Tongue (tissue), 3 donors: ENCODE measurements at places on chromosomes 11 and 22. TPM values are rescaled to one million over a fixed set of nuclear protein-coding genes. Genes with fewer than 3 reads are reported as not detected.
A peak's percentile ranks its signal among the peaks of the same experiment; 100 is the strongest.

HEPHL1 gene
- total RNA-seq = not detected

DNA sequence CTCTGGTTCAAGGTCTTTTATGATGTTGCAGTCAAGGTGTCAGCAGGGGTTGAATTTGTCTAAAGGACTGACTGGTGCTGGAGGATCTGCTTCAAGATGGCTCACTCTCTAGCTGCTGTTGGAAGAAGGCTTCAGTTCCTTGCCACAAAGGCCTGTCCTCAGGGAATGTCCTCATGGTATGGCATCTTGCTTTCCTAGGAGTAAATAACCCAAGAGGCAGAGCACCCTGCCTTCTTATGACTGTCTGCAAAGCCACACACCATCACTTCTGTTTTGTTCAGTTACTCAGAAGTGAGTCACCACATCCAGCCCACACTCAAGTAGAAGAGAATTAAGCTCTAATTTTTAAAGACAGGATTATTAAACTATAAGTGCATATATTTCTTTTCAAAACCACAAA lies 45.2 kb downstream of the PLAAT5 start:
- DNase-seq = no peak

FAU gene
- total RNA-seq = 265 TPM

OR52E8 gene
- total RNA-seq = not detected

CNTF gene
- total RNA-seq = 1.1 TPM

- peak; percentile 78 for DNase-seq
Measured at GRCh38 chr11:21710809-21711208, 482.1 kb upstream of the ANO5 start.

GRCh38 chr11:12906501-12906900 lies 102.6 kb upstream of the RASSF10 start:
- DNase-seq = no peak

DNA sequence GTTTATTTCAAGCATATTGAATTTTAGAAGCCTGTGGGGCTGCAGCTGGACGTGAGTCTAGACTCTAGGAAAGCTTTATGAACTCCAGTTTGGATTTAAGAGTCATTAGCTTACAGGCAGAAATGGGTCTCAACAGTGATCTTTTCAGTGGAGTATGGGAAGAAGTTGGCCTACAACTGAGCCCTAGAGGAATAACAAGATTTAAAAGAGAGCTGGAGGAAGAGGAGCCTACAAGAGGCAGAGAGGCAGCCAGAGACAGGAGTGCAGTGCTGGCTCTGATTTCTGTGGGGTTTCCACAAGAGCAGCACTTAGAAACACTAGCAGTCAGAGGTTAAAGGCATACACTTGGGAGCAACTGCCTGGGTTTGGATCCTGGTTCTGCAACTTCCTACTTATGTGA lies 17.9 kb downstream of the APOL5 start:
- DNase-seq = peak; percentile 54

TRIM48 gene
- not detected for total RNA-seq

- DNase-seq = peak; percentile 43
Measured at GRCh38 chr11:58059007-58059350, 28.2 kb downstream of the OR6Q1 start.

GRCh38 chr11:134449713-134450112 lies 37.7 kb upstream of the B3GAT1 start:
- no peak for DNase-seq

CALCA gene
- not detected for total RNA-seq

BUD13 gene
- total RNA-seq = 18.7 TPM

DNA sequence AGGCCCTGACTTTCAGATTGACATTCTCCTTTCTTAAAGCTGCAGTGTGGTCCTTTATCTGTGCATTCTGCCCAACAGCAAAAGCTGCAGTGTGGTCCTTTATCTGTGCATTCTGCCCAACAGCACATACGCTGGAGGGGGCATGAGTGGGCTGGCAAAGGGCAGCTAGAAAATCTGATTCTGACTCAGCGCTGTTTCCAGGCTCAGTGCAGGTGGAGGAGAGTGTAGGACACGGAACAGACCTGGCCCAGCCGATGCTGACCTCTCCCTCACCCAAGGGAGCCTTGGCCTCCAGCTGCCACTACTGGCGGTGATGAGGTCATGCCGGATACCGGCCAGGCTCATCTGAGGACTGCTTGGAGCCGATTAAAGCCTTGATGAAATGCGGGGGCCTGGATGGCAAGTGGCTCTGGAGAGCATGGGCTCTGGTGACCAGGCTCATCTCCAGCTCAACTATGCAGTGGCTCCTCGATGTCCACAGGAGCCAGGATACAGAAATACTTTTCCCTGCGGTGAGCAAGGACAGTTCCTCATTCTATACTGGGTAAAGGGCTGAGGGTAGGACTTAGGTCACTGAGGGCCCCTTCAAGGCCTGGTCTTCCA lies 84.6 kb downstream of the CLPB start:
- DNase-seq = peak; percentile 53

DNA sequence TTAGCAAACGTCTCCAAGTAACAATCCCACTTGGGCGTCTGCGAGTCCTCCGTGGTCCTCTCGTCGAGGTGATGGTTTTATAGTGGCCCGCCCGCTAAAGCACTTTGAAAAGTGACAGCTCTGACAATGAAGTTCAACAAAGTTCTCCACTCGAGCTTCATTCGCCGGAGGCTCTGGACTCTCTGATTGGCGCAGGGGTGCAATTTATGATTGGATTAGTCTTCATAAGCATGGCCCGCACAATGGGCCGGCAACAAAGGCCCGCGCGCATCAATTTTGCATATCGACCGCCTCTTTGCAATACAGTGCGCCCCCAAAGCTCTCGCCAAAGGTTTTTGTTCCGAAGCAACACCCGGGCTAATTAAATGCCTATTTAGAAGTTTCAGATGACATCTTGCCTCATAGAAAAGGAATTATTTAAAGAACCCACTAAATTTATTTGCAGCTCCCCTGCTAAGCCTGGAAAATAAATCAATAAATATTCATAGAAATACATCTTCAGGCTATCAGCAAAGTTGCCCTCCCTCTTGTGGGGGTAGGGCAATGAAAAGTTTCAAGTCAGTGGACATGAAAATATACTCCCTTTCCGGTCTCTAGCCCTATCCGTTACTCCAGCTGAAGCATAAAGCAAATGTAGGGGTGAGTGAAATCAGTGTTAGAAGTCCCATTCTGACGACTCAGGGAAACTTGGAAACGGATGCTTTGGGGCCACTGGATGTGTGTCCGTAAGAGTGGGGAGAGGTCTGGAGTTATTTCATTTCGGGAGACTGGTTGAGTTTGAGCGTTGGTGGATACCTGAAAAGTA lies at the start of gene DBX1:
Gene DBX1, minus strand, starts transcription at position 51 of the 805 bp plus-strand sequence. CDS start 151 bp downstream, outside the sequence.
- peak; percentile 73 for DNase-seq

GRCh38 chr22:32794449-32795213 lies 6.9 kb upstream of the TIMP3 start:
- DNase-seq = no peak

- DNase-seq = no peak
Measured at GRCh38 chr22:49418943-49419342, 408.7 kb downstream of the BRD1 start.

GATD1 gene
- 17.4 TPM for total RNA-seq

DNA sequence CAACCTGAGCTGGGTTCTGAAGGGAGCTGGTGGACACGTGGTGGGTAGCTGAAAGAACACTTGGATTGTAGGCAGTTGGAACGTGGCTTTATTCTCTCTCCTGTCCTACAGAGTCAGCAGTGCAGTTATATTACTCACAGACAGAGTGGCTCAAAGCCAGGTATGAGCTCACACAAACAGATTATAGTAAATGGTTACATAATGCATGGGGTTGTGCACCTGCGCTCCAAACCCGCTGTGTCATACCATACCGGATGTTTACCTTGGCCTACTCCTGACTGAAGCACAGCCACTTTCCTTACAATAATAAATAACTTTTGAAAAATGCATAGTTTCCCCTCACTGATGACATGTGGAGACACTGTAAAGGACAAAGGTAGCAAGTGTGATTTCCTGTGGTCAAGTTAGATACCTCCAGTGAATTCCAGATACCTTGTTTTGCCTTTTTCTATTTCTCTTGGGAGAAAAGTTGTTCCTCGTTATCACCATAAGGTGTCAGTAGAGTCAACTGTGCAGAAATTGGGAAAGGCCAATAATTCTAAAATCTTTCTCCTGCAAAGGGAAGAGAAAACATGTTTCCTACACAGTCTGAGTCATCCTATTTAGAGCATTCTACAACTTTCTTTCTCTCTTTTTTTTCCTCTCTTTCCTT lies 13.5 kb downstream of the MS4A6A start:
- DNase-seq = peak; percentile 19

- no peak for DNase-seq
Measured at GRCh38 chr22:42248995-42249394, 21.5 kb downstream of the TCF20 start.

DNA sequence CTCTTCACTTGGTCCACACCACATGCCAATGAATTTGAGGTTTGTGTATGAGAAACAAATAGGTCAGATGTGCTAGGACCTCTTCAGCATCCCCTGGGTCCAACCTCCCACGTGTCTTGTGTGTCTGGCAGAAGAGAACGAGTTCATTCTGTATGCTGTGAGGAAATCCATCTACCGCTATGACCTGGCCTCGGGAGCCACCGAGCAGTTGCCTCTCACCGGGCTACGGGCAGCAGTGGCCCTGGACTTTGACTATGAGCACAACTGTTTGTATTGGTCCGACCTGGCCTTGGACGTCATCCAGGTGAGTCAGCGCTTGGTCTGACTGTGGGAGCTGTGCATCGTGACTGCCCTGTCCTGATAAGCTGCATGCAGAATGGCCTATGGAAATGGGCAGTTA lies 101.0 kb upstream of the SORL1-AS1 start:
- DNase-seq = no peak

DNA sequence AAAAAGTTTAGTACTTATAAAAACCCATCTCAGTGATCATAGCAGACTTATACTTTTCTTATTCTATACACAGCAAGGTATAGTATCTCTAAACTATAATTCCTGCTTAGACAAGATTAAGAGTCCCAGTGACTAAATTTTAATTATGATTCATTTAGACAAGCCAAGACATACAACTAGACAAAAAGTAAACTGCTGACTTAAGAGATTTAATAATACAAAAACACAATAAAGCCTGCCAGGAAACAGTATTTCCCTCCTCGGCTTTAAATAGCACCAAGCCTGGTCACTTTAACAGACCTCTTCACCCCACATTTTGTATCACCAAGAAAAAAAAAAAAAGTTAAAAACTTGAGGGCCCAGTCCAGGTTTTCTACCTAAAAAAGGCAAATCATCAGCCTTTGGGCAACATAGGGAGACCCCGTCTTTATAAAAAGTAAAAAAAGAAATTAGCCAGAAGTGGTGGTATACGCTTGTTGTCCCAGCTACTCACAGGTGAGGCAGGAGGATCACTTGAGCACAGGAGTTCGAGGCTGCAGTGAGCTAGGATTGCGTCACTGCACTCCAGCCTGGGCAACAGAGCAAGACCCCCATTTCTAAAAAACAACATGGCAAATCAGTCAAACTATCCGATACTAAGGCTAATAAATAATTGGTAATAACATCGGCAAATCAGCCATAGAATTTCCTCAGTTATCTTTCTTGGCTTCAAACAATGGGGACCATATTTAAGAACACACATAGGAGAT lies 53.8 kb downstream of the SIK3 start:
- no peak for DNase-seq

DNA sequence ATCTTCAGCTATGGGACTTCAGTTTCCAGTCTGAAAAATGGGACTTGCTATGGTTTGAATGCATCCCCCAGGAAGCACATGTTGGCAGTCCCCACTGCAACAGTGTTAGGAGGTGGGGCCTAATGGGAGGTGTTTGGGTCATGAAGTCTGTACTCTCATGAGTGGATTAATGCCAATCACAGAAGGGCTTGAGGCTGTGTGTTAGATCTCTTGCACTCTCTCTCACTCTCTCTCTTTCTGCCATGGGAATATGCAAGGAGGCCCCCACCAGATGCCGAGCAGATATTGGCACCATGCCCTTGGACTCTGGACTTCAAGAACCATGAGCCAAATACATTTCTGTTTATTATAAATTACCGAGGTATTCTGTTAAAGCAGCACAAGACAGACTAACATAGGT lies 7.8 kb upstream of the AP1B1 start:
- no peak for DNase-seq

- no peak for DNase-seq
Measured at GRCh38 chr11:70935006-70935768, 317.2 kb downstream of the SHANK2 start.

GRCh38 chr11:86606270-86606835 lies 66.1 kb downstream of the ME3 start:
- peak; percentile 34 for DNase-seq

- DNase-seq = no peak
Measured at GRCh38 chr11:5246772-5247471, 2.7 kb downstream of the HBG1 start.

RFPL1 gene
- total RNA-seq = not detected

- no peak for DNase-seq
Measured at GRCh38 chr22:31279821-31280505, 12.3 kb downstream of the PIK3IP1 start.

- no peak for DNase-seq
Measured at GRCh38 chr11:67588136-67588503, 4.5 kb downstream of the GSTP1 start.

IGSF9B gene
- total RNA-seq = 11.1 TPM

OR51E2 gene
- total RNA-seq = not detected

FGF19 gene
- 1.8 TPM for total RNA-seq

GRCh38 chr11:132114185-132114584 lies 743.8 kb downstream of the NTM start:
- DNase-seq = peak; percentile 67

- DNase-seq = no peak
Measured at GRCh38 chr11:72067676-72068075, 12.7 kb downstream of the NUMA1 start.

GRCh38 chr11:8100158-8100557 lies 19.1 kb downstream of the TUB start:
- no peak for DNase-seq

MMP3 gene
- total RNA-seq = 0.10 TPM

PTPRCAP gene
- 1.2 TPM for total RNA-seq

DNA sequence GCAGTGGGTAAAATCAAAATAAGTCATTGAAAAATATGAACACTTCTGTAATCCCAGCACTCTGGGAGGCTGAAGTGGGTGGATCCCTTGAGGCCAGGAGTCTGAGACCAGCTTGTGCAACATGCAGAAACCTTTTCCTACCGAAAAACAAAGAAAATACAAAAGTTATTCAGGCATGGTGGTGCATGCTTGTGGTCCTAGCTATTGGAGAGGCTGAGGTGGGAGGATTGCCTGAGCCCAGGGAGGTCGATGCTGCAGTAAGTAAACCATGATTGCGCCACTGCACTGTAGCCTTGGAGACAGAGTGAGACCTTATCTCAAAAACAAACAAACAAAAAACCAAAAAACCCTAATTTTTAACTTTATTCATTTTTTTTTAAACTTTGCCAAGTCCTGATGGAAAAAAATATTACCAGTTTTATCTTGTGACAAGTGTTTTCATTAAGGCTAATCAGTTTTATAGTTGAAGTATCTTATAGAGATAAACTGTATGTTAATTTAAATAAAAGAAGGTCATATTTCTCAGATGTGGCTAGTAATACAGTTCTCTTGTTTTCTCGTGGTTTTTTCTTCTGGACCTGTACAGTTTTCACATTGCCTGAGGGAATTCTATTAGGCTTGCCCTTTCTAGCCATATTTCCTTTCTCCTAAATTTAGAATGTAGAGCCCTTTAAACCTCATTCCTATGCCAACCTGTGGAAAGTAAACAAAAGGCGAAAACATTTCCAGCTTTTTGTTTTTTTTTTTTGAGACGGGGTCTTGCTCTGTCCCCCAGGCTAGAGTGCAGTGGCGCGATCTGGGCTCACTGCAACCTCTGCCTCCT lies 9.4 kb downstream of the HIPK3 start:
- no peak for DNase-seq

ALX4 gene
- total RNA-seq = 4.1 TPM
